ENCODE measurements at places on chromosomes 1 and 21.

GRCh38 chr1:215497528-215497927 lies 69.6 kb upstream of the KCTD3 start:
- DNase-seq: no peak

DNA sequence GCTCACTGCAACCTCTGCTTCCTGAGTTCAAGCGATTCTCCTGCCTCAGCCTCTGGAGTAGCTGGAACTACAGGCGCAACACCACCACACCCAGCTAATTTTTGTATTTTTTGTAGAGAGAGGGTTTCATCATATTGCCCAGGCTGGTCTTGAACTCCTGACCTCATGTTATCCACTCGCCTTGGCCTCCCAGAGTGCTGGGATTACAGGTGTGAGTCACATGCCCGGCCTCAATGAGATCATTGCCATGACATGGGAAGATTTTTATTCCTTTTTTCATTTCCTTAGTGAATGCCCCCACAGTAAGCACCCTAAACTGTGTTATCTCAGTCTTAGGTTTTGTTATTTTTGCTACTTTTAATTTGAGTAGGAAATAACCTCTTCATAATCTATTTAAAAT lies 977.9 kb downstream of the BRINP3 start:
- DNase-seq: no peak

GRCh38 chr1:218916720-218917119 lies 257.0 kb upstream of the LYPLAL1 start:
- DNase-seq: no peak

GRCh38 chr1:22139817-22140216 lies 3.1 kb downstream of the WNT4 start:
- no peak for DNase-seq

- DNase-seq: peak; percentile 63
Measured at GRCh38 chr1:225250432-225250831, 177.4 kb downstream of the LBR start.

- no peak for DNase-seq
Measured at GRCh38 chr21:29430576-29430975, 131.9 kb downstream of the BACH1 start.

GRCh38 chr1:206514813-206515387 lies 7.6 kb downstream of the RASSF5 start:
- no peak for DNase-seq

DNA sequence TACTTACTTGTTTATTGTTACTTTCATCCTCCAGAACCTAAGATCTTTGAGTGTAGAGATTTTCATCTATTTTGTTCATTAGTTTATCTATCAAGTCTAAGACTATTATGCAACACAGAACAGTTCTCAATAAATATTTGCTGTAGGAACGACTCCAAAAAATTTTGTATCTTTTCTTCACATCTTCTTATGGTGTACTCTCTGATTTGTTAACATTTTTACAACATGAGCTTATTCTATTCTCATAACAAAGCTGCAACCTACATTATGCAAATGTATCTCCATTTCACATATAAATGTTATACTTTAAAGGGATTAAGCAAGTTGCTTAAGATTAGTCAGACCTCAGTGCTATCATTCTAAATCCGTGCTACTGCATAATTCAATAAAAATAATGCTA lies 514.2 kb upstream of the ZP4 start:
- DNase-seq: no peak

DNA sequence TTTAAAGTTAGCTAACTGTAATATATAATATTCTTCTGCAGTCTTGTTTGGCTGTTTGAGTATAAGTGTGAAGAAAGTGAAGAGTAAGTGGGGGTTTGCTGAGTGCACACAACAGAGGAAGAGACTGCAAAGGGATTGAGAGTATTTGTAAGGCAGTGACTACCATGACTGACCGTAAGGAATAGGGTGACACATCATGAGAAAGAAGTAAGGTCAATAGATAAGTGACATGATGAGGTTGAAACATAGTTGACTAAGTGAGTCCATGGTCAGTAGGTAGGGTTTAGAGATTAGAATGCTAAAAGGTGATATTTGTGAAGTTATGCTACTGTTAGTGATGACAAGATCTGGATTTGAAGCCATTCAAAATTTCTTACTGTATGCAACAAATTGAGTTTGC lies 27.7 kb downstream of the WARS2 start:
- no peak for DNase-seq

DNA sequence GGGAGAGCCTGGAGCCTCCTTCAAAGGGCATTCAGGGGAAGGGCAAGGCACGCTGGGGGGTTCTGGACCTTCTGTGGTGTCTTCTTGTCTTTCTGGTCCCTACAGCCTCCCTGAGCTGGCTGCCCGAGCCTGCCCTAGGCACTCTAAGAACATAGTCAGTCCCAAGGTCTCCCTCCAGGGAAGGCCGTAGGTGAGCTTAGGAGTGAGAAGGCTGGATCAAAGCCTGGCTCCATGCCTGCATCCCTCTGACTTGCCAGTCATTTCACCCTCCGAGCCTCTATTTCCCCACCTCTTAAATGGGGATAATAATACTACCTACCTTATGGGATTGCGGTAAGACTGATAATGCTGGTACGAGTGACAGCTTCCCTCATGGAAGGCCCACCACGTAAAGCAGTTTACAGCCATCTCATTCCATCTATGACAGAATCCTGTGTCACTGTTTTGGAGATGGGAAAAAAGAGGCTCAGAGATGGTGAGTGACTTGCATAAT lies 20.8 kb downstream of the PTPRF start:
- DNase-seq: no peak

GRCh38 chr21:42513985-42514882 lies 582 bp downstream of the SLC37A1 start:
- DNase-seq: peak; percentile 73

GRCh38 chr1:170240409-170240808 lies 94.7 kb downstream of the NTMT2 start:
- DNase-seq: no peak

DNA sequence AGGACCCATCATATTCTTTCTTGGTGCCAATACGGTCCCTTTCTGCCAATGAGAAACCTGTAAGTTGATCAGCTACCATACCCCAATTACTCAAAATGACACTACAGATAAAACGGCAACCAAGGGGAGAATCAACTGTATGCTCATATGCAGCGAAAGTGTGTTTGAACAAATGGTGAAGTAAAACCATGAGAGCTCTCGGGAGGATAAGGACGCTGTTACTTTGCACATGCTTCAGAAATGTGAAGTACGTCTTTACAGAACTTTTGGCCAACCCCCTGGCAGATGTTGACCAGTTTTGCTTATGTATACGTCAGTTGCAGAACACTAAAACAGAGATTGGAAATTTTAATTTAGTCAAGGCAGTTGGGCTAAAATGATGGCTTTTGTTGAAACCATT lies 79.6 kb downstream of the PROX1 start:
- DNase-seq: no peak

GRCh38 chr1:16605213-16605525 lies 8.2 kb downstream of the NBPF1 start:
- no peak for DNase-seq

DNA sequence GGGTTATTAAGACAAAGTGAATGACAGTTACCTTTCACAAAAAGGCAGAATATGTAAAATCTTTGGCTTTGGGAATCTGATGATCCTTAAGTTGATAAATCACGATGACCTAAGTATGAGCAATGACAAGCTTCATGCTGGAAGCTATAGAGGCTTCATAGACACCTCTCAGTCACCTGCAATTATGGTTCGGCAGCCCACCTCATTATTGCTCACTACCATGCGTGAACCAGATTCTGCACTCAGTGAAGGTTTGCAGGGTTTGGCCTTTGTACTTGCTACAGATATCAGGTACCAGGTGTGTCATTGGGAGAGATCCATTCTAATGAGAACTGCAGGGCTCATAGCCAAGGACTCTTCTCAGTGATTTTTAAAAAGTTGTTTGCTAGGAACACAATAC lies 163.5 kb downstream of the KCTD3 start:
- no peak for DNase-seq

DNA sequence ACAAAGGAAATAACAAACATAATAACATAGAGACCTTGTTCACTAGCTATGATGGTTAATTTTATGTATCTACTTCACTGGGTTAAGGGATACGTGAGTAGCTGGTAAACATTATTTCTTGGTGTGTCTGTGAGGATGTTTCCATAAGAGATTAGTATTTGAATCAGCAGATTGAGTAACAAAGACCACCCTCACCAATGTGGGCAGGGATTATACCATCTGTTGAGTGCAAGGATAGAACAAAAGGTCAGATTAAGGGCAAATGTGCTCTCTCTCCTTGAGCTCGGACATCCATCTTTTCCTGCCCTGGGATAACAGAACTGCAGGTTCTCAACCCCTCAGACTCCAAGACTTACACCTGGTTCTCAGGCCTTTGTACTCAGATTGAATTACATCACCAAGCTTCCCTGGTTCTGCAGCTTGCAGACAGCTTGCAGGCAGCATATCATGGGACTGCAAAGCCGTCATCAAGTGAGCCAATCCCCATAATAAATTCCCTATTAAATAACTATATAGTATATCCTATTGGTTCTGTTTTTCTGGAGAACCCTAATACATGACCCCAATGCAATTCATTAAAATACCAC lies 9.2 kb downstream of the SPATA6 start:
- no peak for DNase-seq

DNA sequence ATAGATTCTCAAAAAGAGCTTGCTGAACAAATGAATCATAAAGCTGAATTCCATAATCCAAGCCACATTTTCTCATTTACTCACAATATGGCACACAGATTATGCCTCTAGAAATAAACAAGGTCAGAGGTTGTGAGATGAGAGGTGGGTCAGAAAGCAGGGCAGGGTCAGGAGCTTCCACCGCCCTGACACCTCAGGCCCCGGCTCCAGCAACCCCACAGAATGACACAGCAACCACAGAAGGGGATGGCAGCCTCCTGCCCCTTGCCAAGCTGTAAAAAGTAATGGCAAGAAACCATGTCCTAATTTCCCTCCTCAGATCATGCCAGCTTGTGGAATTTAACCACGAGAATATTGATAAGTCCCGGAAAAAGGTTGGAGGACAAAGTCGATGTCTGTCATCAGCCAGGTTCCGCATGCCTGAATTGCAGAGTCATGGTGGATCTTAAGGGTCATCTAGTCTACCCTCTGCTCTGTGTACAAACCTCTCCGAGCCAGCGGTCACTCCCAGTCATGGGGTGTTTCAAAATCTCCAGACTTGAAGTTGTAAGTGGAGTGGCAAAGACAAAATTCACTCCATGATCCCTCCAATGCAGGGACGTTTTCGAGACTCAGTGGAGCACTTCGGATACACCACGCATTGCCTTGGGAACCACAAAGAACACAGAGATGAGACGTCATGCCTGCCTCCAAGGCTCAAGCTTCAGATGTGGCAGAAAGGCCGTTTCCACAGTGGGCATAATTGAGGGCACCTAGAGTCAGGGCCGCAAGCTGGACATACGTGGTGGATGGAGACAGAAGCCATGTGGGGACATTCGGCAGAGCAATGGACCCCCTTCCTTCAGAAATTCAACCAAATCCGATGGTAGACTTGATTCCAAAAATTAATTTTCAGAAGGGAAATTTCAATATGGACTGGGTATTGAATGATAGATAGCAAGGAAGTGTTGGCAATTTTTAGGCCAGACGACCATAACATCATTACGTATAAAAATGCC lies 254.0 kb downstream of the TOMM20 start:
- DNase-seq: no peak

DNA sequence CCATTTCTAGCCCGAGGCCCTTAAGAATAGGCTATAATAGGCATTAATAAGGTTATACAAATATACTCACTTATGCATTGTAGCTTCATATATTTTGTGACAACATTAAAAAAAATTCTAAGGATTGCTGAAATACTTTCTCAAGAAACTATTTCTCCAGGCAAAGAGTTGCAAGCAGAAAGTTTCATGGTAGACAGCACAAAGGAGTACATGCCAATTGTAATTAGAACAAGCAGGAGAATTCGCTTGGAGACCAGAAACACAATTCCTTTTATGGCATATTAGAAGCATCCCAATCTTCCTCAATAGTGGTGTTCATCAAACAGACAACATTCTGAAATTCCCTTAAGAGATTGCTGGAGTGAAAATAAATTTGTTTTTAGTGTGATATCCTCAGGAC lies 122.8 kb downstream of the CRB1 start:
- DNase-seq: no peak

DNA sequence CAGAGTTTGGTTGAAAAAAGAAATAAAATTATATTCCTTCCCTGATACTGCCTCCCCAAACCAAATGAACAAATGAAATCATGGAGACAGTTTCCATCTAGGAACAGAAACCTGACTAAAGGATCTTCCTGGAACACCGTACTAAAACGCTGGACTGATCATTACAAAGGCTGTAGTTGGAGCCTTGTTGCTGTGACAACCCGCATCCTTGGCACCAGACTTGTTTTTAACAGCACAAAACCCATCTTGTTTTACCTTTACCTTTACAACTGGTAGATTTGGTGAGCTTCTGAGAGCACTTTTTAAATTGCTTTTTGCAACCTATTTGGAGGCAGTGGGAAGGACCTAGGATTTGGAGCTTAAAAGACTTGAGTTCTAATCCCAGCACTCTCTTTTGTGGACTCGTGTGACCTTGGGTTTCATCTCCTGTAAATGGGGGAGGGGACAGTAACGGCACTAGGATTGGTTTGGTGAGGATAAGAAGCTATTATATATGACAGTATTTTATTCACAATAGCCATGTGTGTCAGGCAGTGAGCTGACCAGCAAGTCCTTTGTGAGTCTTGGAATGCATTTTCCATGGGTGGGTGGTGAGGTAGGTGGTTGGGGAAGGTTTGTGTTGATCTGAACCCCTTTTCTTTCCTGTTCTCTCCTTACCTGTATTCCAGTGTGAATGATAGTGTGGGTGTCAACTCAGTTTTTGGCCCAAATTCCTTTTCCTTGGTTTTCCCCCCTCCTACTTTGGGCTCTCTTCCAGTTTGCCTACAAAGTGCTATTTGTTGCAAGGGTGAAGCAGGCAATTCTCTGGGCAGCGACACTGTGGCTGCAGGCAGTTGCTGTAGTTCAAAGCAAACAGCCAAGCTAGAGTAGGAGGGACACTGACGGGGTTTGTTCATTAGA lies 12.6 kb downstream of the LRRC8D start:
- DNase-seq: no peak

DNA sequence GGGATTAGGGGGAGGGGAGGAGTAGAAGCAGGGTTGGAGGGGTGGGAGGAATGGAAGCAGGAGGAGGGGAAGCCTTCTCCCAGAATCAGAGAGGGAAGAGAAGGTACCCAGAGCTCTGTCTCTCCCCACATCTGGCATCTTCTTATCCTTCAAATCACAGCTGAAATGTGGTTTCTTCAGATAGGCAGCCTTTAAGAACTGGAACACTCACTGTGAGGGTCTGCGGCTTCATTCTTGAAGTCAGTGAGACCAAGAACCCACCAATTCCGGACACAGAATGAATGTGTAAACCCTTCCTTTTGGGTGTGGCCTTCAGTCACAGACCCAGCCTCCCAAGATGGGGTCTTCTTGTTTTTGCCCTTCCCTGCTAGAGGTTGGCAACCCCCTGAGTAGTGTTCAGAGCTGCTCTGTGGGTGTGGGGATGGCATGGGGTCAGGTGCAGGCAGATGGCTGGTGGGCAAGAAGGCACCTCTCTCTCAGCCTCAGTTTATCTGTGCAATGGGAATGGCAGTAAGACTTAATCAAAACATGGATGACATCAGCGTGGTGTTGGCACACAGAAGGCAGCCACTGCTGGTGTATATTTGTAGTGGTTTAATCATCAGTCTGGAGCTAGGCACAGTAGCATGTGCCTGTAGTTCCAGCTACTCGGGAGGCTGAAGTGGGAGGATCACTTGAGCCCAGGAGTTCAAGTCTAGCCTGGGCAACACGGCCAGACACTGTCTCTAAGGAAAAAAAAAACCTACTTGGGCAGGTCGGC lies 7.2 kb downstream of the FAAH start:
- DNase-seq: no peak

- no peak for DNase-seq
Measured at GRCh38 chr21:31182231-31183140, 144.2 kb upstream of the KRTAP19-8 start.

GRCh38 chr1:56375326-56375804 lies 204.0 kb downstream of the PLPP3 start:
- DNase-seq: no peak

All from naive B cell (primary cell).